Activated naive CD4-positive, alpha-beta T cell (primary cell): ENCODE measurements at places on chromosomes 1 and 21.

- DNase-seq: no peak
These were observed 27.3 kb upstream of the PDPN start for GRCh38 chr1:13556224-13556764.

- no peak for DNase-seq
These were observed 55.8 kb downstream of the MAP3K7CL start for GRCh38 chr21:29186246-29186645.

DNA sequence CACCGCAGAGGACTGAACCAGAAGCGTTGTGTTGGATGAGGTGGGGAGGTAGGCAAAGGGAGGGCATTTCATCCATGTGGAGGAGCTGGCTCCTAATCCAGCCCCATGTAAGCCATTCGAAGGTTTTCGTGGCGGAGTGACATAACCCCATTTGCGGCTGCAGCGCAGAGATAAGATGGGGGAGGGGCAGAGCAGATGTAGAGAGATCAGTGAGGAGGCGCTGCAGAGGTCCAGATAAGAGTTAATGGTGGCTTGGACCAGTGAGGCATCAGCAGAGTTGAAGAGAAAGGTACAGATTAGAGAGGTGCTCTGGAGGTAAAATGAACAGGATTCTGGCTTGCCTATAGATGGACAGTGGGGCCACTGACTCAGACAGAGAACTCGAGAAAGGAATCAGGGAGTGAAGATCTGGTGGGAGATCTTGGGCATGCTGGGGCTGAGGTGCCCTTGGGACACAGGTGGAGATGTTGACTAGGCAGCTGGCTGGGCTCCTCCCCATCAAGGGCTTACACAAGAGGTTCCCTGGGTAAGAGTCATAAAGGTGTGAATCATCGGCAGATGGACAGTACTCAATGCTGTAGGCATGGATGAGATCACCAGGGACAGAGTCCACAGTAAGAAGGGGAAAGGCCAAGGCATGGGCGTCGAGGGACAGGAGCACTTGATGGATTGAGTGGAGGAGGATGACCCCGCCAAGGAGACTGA, 7.8 kb upstream of the PTPRF start:
- no peak for DNase-seq

- no peak for DNase-seq
These were observed 42.6 kb upstream of the CD101 start for GRCh38 chr1:116958977-116959376.
